NCI-H1436 (cell line): ENCODE measurements at places on chromosomes 12 and 14.

DNA sequence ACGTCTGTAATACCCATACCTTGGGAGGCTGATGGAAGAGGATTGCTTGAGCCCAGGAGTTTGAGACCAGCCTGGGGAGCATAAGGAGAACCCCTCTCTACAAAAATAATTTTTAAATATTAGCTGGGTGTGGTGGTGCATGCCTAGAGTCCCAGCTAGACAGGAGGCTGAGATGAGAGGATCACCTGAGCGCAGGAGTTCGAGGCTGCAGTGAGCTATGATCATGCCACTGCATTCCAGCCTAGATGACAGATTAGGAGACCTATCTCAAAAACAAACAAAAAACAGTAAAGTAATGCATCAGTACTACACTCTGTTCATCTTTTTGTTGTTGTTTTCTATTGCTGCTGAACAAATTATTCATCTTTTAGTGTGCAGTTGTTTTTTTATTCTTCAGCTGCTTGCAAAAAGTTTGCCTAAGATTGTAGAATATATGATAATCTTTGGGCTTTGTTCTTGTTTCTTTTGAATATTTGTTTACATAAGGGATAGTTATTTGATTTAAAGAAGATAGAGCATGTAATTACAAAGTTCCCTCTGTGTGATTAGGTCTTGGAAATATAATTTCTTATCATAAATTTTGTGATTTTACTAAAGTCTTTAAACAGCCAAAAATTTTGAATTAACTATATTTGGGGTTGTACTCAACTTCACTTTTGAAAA, 8.2 kb downstream of the ARHGAP5 start:
- DNase-seq: no peak

GRCh38 chr14:69660344-69661193, 49.2 kb downstream of the SUSD6 start:
- no peak for DNase-seq

- no peak for DNase-seq
Observed at GRCh38 chr14:90301122-90301521, 30.6 kb downstream of the NRDE2 start.

- no peak for DNase-seq
Observed at GRCh38 chr12:83016991-83017390, 330.3 kb downstream of the TMTC2 start.

GRCh38 chr12:33439587-33440011, at the start of gene SYT10:
TSS of gene SYT10 (minus strand) at chr12:33439819. CDS start at chr12:33439522, 297 bp downstream.
- DNase-seq: peak; percentile 80

- DNase-seq: no peak
Observed at GRCh38 chr14:36996133-36996856, 176.1 kb downstream of the SLC25A21 start.

DNA sequence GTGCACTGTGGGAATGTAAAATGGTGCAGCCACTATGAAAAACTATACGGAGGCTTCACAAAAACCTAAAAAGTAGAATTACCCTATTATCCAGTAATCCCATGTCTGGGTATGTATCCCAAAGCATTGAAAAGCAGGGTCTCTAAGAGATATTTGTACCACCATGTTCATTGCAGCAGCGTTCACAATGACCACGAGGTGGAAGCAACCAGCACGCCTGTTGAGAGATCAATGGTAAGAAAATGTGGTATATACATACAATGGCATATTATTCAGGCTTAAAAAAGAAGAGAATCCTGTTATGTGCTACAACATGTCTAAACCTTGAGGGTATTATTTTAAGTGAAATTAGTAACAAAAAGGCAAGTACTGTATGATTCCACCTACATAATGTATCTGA, 910 bp upstream of the NOPCHAP1 start:
- DNase-seq: no peak

- peak; percentile 36 for DNase-seq
Observed at GRCh38 chr12:103279444-103279843, 216.3 kb downstream of the C12orf42 start.

DNA sequence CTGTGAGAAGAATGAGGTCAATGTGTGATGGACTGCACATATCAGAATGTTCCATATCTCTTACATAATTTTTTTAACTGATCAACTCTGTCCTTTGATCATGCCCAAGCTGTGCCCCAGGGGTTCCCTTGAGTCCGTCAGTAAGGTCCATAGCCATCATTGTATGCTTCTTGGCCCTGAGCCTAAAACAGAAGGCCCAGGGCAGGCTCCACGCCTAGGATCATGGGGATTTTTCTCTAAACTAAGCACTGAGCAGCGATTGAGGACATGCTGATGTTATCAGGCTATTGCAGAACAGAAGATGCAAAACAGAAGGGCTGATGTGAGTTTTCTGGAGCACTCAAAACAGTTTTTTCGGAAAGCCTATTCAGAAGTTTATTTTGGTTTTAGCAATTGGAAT, 20.9 kb downstream of the RNASE9 start:
- DNase-seq: no peak

DNA sequence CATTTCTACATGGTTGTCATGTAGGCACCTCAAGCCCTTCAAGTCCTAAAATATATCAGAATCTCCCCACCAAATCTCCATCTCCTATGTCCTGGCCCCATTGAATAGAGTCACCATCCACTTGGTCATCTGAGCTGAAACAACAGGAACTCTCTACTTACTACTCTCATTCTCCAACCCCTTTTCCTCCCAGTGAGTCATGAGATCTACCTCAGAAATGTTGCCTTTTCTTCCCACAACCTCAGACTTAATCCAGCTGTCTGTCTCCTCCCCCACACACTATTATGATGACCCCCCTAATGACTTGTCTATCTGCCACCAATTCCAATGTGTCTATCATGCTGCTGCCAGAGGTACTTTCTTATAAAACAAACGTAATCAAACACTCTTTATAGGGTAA, 72.3 kb upstream of the TMEM263 start:
- DNase-seq: no peak

DNA sequence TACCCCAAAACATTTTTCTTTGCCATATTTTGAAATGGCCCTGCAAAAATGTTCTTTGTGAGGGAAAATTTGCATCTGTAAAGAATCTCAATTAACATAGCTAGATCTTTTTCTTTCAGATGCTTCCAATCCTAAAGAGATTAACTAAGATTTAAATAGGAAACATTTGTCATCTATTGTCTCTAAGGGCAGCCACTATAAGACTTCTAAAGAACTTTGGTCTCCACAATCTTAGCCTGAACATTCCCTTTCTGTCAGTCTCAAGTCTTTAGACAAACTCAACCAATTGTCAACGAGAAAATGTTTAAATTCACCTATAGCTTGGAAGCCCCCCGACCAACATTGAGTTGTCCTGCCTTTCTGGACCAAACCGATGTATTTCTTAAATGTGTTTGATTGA, 71.1 kb upstream of the RASSF8 start:
- DNase-seq: no peak

- no peak for DNase-seq
Observed at GRCh38 chr14:45373877-45374276, 120.9 kb upstream of the MIS18BP1 start.

- DNase-seq: peak; percentile 67
Observed at GRCh38 chr12:106903241-106903945, 52.3 kb upstream of the TMEM263 start.

GRCh38 chr12:54463484-54463883, 9.9 kb downstream of the GTSF1 start:
- DNase-seq: no peak

GRCh38 chr12:29286081-29286790, 94.7 kb downstream of the ERGIC2 start:
- DNase-seq: no peak

DNA sequence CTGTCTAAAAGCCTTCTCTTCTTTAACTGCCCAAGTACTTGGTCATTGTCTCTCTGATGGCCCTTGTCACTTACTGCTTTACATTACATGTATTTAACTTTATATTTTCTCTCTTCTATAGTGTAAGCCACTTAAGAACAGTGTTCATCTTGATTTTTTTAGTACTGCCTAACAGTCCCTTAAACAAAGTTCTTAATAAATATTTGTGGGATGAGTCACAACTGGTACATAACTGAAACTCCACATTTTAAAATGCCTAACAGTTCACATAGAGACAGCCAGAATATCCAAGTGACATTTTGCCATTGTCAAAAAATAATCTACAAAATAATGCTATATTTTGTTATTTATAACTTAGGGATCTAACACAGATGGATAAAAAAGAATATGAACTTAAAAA, 146.6 kb downstream of the STXBP6 start:
- DNase-seq: no peak
